ENCODE measurements at places on chromosomes 3 and 15. TPM values are rescaled to one million over a fixed set of nuclear protein-coding genes. Genes with fewer than 3 reads are reported as not detected.

- H3K4me3 ChIP-seq, result no peak overlapping the region
- no peaks in the 10 kb centered on the region for H3K36me3 ChIP-seq
- H3K27me3 ChIP-seq, result no peaks in the 10 kb centered on the region
- no peak overlapping the region for H3K27ac ChIP-seq
These were observed 88.8 kb downstream of the IGSF11 start for GRCh38 chr3:118945834-118946233.

DNA sequence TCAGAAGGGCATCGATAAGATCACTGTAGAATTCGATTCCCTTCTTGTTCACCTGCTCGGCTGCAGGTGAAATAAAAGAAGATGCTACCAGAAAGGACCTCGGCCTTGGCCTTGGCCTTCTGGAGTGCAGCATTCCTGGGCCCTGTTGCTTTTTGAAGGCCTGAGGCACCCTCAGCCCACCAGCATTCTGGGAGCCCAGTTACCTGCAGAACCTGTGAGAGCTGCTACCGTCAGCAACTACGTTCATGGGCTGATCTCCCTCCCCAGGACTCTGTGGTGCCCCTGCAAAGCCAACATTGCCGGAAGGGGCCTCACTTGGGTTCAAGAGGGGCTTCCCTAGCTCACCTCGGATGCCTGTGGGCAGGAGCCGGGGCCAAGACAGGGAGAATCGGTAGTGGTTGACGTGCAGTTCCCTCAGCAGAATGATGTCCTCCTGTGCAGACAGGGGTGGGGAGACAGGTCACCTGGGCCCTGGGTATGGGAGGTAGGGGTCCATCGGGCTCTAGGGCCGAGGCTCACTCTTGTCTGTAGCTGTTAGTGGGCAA lies 2.2 kb downstream of the LCTL start:
- peaks cover 7% of the 10 kb centered on the region for H3K4me1 ChIP-seq
- no peak overlapping the region for H3K27ac ChIP-seq
- no peak overlapping the region for H3K4me3 ChIP-seq
- no peaks in the 10 kb centered on the region for H3K36me3 ChIP-seq
- DNase-seq, result no peak

Gene STRA6
- total RNA-seq, result 0.43 TPM

- no peaks in the 10 kb centered on the region for H3K4me1 ChIP-seq
- no peak for DNase-seq
- H3K27ac ChIP-seq, result no peak overlapping the region
- no peak overlapping the region for H3K4me3 ChIP-seq
- H3K27me3 ChIP-seq, result no peaks in the 10 kb centered on the region
These were observed 179.9 kb downstream of the CNTN6 start for GRCh38 chr3:1272546-1273265.
